SHP77 treated with DMSO at 0.1 percent for 48 hours (cell line): ENCODE measurements at places on chromosomes 2 and 18.

- DNase-seq, result no peak
These were observed 14.5 kb downstream of the SMAD2 start for GRCh38 chr18:47915930-47916329.

DNA sequence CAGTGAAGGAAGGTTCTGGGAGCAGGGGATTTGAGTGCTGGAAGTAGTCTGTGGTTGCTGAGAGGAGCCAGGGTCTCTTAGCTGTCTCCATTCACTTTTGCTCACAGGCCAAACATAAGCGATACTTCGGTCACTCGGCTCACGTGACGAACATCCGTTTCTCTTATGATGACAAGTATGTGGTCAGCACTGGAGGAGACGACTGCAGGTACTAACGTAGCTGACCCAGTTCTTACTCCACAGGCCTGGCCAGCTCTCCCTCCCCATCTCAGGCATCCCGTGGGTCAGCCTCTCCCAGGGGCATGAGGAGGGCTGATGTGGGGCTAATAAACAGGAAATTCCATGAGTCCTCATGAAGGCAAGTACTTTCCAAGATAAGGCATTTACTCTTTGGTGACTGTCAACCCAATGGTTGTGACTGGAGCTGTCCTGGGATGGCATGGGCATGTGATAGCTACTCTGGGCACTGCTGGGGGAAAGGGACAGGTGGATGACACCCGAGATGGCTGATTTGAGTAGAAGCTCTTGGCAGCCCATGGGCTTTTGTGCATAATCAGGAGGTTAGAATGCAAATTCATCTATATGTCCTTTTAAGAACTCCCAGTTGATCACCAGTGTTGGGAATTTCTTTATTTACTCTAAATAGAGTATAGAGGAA lies 81.6 kb downstream of the RTN4 start:
- DNase-seq, result no peak

- no peak for DNase-seq
These were observed 1045.0 kb upstream of the DDX18 start for GRCh38 chr2:116769514-116769913.

DNA sequence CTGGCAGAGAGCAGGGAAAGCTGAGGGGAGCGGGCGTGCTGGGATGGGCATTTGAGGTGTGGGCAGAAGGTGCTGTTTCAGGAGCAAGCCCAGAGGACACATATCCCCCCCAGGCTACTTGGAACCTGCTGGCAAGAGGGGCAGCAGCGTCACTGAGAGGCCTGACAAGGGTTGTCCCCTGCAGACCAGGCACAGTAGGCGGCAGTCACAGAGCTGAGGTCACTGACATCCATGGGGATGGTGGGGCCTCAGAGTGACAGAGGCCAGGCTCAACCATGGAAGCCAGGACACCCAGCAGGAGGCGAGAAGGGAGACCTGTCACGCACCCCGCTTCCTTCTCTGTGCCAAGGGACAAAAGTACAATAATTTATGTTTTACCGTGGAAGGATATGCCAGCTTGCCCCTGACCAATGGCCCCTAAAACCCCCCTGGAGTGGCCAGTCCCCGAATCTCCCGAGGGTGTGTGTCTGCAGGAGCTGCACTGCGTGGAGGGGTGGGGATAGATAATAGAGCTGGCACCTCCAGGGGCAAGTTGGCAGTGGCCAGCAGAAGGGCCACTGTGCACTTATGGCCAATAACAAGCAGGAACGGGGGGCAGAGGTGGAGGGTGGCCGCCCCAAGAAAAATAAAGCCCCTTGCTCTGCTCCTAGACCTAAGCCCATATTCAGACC lies 86.3 kb upstream of the SLC66A3 start:
- no peak for DNase-seq

DNA sequence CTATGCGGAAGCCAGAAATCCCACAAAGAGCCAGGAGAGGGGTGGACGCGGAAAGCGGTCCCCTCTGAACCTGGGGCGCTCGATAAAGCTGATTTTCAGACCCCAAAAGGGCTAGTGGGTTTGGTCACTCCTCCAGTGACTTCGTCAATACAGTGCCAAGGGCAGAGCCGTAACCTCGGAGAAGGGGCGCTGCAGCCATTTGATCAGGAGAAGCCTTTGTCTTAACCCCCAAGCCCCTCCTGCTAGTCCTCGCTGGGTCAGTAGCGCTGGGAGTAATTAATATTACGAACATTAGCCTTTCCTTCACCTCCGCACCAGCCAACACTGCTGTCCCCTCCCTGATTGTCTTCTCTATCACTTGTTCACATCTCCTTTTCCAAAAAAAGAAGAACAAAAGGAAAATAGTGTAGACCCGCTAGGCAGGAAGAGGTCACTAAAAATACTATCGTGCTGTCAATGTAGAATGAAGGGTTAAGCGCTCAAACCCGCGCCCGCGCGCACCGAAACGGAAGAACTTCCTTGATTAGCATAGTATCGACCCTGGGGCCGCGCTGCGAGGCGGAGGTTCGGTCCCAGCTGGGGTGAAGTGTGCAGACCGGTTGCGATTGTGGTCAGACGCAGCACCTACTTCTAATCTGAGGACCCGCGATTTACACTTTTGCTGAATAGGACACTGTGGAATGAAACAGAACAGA lies 63.2 kb upstream of the MAPRE2 start:
- DNase-seq, result peak; percentile 61

- no peak for DNase-seq
These were observed 291.0 kb upstream of the DOK6 start for GRCh38 chr18:69109686-69110085.

GRCh38 chr2:140998017-140998416 lies 1132.8 kb downstream of the LRP1B start:
- no peak for DNase-seq

- DNase-seq, result no peak
These were observed 103.3 kb downstream of the CTAGE1 start for GRCh38 chr18:22314420-22314819.

- DNase-seq, result no peak
These were observed 31.9 kb upstream of the SLC35G4 start for GRCh38 chr18:11577271-11578112.

DNA sequence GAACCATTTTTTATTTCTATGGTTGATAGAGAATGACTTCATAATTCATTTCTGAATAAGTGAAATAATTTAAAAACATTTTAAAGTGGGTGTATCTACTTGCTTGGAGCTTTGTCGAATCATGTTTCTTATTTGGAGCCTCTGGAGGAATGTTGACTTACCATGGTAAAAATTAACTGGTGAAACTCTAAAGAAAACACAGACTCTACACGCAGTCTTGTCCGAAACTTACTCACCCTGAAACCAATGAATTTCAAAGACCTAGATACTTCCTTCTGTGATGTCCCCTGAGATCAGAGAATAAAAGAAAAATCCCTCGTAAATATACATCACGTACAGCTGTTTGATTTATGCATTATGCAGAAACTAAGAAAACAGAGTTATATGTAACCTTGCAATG lies 665.2 kb upstream of the NRXN1 start:
- DNase-seq, result no peak

DNA sequence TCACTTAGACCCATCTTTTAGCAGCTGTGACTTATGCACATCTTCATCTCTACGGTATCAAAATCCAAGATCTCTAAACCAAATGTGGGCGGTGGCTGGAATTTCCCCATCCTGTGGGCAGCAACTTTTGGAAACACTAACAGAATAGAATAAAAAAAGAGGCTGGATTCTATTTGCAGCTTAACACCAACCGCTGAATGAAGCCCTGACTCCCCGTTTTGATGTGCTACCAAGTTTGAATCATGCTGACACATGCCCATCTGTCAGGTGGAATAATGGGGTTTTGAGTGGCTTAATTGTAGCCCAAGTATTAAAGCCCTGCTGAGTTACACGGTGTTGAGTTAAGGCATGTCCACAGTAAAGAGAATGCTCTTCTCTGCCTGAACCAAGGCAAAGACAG lies 165.2 kb downstream of the MTCL1 start:
- DNase-seq, result no peak

DNA sequence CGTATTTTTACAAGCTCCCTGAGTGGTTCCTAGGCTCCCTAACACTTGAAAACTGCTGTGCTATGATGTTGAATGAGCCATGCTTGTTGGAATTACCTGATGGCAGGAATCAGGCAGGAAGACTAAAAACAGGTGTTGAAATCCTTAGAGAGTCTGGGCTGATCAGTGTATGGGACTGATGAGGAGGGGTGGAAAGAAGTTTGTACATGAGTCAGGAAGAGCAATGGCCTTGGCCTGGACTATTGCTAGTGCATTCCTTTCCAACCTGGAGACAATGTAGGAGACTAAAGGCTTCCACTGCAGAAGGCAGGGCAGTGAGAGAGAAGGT lies 25.0 kb upstream of the TMBIM1 start:
- no peak for DNase-seq

DNA sequence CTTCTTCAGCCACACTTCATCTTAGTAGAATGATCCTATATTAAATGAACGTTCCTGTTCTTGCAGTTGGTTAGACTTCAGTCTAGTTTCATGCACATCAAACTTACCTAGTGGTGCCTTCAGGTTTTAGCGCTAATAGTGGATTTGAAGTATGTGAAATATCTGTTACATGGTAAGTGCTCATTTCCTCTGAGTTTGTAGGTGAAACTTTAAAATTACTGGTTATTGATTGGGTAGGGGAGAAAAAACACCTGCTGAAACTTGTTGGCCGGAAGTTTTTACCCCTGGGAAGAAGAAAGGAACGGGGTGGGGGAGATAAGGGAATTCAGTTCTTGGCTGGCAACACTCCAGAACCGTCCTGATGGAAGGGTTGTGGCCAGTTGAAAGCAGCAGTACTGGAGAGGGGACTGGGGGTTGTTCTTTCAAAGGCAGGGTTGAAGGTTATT lies 112.8 kb downstream of the SPTBN1 start:
- no peak for DNase-seq

- peak; percentile 61 for DNase-seq
These were observed 48.4 kb upstream of the ZNF397 start for GRCh38 chr18:35192415-35192814.

GRCh38 chr2:156038021-156038420 lies 294.5 kb downstream of the NR4A2 start:
- DNase-seq, result no peak

DNA sequence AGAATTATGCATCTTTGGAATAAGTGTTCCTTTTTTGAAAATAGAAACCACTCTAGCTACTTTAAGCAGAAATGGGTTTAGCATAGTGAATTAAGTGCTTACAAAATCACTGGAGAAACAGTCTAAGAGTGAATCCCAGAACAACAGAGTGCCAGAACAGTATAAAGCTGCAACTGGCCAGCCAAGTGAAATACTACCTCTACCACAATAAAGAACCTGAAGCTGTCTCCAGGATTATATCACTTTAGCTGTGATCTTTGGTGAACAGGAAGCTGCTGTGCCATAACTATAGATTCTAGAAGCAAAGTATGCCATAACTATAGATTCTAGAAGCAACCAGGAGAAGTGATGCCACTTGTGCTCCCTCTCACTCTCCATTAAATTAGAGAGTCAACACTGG lies 7.6 kb downstream of the CAMKMT start:
- no peak for DNase-seq

DNA sequence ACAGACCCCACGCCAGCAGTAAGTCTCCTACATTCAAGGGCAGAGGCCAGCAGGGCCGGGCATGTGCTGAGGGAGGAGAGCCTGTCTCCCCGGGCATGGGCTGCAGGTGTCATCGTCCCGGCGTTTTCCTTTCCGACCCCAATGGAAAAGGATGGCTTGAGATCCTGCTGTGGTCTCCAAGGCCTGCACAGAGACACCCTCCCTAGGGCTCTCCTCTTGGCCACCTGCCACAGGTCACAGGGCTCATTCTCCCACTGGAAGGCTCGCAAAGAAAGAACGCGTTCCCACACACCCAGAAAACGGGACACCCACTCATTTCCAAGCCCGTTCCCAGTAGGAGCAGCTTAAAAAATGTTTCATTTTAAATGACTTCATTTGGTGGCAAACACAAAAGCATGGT lies 41.0 kb downstream of the DIPK1C start:
- no peak for DNase-seq

- DNase-seq, result no peak
These were observed 8.6 kb downstream of the KLF7 start for GRCh38 chr2:207157162-207157481.

- DNase-seq, result no peak
These were observed 201.1 kb upstream of the HDAC4 start for GRCh38 chr2:239601880-239602279.

GRCh38 chr2:50118905-50119702 lies 912.8 kb downstream of the NRXN1 start:
- DNase-seq, result no peak

DNA sequence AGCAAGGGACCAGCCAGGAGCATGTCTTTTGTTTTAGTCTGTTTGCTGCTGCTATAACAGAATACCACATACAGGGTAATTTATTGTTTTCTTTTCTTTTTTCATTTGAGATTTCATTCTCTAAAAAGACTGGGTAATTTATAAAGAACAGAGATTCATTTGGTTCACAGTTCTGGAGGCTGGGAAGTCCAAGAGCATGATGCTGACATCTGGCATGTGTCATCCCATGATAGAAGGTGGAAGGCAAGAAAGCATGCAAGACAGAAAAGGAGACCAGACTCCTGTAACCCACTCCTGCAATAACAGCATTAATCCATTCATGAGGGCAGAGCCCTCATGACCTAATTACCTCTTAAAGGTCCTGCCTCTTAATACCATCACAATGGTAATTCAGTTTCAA lies 14.8 kb downstream of the SGO2 start:
- DNase-seq, result no peak
